ENCODE measurements at places on chromosomes 3 and 15.

DNA sequence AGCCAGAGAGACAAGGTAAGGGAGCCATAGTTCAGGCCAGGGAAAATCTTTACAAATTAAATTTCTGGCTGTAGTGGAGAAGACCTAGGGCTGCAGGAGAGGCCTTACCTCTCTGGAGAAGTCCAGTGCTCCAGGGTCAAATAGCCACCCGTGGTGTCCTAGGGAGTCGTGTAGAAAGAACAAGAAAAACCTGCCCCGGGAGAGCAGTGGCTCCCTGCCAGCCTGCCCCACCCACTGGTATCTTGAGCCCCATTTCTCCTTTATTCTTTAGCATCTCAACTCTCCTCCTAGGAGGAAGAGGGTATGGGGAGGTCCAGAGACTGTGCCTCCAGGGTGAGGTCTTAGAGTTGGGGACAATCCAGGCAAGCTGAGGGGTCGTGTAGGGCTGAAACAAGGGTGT, 32.1 kb upstream of the NTRK3 start:
- no peak for DNase-seq

GRCh38 chr3:26229801-26230200, 392.8 kb upstream of the LRRC3B start:
- DNase-seq = no peak

DNA sequence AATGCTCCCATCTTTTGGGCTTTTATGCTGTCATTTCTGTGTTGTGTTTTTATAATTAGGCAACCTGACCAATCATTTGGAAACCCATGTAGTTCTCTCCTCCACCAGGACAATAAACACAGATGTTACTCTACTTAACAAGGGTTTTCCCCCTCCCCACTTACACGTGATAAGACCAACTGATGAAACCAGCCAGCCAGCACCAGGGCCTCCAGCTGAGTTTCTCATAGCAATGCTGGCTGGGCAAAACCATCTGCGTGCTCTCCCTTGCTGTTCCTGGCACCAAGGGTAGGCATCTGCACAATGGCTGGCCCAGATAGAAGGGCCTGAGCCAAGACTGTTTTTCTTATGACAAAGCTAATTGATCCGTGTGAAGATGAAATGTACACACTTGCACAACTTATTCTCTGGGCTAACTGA, 310.4 kb downstream of the PLCL2 start:
- DNase-seq = peak; percentile 71

- no peak for DNase-seq
These were observed 431.4 kb downstream of the DIPK2A start for GRCh38 chr3:144403040-144403457.

DNA sequence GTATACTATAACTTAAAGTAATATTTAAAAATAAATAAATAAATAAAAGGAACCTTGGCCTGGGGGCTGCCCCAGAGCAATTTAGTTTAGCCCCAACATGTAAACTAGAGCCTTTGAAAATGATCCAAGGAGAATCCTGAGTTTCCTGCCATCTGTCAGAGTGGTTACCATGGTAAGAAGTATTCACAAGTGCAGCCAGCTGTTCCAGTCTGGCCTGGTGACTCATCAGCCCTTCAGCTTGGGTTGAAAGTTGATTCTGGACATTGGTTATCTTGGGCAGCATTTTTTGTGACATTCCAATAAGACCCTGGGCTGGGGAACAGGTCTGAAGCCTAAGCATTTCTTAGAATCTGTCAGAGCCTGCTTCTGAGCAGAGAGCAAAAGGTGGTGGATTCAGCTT, 72.7 kb upstream of the LRTM1 start:
- peak; percentile 40 for DNase-seq

DNA sequence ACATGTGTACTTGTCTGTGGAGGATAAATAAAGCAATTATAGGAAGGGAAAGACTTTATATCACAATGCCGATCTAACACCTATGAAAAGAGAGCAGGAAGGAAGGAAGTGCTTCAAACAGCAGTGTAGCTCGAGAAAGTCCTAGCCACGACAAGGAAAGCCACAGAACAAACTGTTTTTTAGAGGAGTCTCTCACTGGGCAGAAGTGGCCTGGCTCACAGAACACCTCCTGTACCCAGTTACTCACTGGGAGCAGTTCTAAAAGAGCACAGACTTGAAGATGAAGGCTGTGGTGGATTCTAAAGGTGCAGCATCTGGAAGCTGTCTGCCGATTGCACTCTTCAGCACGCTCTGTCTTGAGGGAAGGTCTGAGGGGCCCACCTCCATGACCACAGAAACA, 248.8 kb upstream of the ATP11B start:
- DNase-seq = no peak

DNA sequence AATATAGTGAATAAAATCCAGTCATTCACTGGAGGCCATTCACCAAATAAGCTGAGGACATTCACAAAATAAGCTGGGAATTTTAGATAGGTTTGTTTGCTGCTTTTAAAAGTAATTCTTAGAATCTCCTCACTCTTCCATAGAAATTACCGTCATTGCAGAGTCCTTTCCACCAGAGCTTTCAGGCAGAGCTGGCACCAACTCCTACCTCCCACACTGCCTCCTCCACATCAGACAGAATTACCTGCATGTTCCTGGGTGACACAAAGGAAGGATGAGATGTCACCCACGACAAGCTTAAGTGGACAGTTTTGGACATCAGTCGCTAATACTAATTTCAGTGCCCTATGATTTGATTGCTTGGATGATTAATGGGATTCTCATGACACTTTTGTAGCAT, 1113.2 kb downstream of the IGSF11 start:
- DNase-seq = no peak

DNA sequence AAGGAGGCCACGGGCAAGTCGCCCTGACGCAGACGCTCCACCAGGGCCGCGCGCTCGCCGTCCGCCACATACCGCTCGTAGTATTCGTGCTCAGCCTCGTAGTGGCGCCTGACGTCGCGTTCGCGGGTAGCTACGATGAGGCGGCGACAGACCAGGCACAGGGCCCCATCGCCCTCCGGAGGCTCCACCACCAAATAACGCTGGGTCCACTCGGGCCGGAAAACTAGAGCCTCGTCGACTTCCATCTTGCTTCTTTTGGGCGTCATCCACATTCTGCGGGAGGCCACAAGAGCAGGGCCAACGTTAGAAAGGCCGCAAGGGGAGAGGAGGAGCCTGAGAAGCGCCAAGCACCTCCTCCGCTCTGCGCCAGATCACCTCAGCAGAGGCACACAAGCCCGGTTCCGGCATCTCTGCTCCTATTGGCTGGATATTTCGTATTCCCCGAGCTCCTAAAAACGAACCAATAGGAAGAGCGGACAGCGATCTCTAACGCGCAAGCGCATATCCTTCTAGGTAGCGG, at the start of gene EPM2AIP1:
TSS of gene EPM2AIP1 (minus strand) at position 326 of the 520 bp plus-strand sequence. CDS start at position 272, 54 bp downstream.
- no peak for DNase-seq

DNA sequence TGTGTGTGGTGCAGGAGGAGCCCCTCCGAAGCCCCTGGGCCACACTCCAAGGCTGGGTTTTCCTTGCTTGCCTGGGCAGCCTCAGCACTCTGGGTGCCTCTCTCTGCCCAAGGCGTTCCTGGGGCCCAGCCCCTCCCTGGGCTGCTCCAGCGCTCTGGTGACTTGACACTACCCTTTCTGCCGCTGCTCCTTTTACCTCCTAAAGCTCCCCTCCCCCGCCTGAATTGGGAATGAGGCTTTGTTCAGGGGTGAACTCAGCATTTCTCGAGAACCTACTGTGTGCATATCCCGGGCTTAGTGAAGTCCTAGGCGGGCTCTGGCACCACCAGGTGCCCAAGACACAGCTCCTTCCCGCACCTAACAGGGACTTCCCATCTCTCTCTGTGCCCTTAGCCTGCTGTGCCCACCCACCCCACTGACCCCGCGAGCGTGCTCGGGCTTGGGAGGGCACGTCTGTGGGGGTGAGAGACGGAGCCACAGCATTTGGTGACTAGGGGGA, 1.2 kb upstream of the BAHD1 start:
- DNase-seq = peak; percentile 3

DNA sequence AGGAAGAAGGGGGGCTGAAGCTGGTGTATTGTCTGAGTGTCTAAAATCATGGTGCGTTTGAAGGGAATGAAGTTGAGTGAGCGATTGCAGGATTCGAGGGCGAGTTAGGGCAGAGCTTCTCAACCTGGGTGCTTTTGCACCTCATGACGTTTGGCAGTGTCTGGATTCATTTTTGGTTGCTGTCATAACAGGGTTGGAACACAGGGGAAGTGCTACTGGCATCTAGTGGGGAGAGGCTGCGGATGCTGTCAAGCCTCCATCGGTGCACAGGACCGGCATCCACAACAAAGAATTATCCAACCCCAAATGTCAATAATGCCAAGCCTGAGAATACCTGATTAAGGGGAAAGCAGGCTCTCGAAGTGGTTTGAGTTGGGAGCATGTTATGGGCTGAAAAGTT, 120.0 kb downstream of the SLCO3A1 start:
- DNase-seq = no peak

DNA sequence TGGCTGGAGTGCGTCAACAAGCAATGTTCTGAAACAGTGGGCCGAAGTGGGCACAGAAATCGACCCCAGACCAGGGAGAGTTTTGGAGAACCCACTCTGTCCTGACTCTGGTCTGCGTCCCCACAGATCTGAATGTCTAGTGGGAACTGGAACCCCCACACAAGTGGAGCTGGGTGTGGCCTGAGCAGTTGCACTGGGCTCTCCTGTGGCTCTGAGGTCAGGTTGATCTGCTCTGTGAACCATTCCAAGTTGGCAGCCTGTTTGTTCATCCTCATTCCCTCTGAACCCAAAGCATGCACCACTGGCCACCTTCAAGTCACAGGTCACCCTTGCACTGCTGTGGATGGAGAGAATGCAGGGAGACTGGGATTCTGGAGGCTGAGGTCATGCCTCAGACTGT, 60.5 kb downstream of the STARD5 start:
- no peak for DNase-seq

GRCh38 chr15:26983822-26984221, 12.8 kb downstream of the GABRG3 start:
- DNase-seq = no peak

- DNase-seq = no peak
These were observed 34.2 kb downstream of the ALS2CL start for GRCh38 chr3:46659285-46659684.

- no peak for DNase-seq
These were observed 25.9 kb downstream of the TRIM71 start for GRCh38 chr3:32843510-32844321.

DNA sequence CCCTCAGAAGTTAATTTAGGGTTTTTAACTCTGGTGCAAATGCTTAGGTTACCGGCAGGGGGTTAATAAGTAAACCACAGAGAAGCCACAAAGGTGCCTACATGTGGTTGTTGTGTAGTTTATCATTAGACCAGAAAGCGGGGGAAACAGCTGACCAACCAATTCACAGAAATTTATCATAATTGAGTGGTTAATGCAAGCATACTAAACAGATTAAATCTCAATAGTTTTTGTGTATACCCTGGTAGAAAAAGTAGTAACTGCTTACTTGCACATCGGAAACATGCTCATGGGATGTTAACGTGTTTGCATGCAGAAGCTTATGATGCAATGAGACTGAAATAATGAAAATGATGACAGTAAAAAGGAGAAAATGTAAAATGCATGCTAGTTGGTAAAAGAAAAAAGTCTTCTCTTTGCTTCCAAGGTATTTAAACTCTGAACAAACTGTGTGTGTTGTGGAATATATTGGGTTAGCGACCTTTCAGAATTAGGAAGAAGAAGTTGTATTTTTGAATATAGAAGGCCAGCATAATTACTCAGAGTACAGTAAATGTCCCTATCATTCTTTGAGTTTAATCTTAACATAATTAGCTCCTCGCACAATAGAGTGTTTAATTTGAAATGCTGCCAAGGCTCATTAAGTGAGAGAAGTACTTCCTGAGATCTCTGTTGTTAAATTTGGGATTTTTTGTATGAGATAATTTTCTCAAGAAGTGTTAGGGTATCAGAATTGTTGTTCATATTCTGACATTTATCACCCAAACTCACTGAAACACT, 316.2 kb downstream of the PTPRG start:
- no peak for DNase-seq

DNA sequence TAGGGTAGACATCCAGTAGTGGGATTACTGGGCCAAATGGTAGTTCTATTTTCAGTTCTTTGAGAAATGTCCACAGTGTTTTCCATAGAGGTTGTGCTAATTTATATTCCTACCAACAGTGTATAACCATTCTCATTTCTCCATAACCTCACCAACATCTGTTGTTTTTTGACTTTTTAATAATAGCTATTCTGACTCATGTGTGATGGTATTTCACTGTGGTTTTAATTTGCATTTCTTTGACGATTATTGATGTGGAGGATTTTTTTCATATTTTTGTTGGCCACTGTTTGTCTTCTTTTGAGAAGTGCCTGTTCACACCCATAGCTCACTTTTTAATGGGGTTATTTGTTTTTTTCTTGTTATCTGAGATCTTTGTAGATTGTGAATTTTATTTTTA, 125.2 kb downstream of the CFAP20DC start:
- no peak for DNase-seq

GRCh38 chr3:70982284-70982683, 601.2 kb downstream of the FOXP1 start:
- no peak for DNase-seq

GRCh38 chr3:71709908-71710511, 15.2 kb downstream of the EIF4E3 start:
- no peak for DNase-seq

GRCh38 chr3:128419311-128419710, 47.4 kb downstream of the DNAJB8 start:
- no peak for DNase-seq
